ENCODE measurements at places on chromosomes 6 and 20. TPM values are rescaled to one million over a fixed set of nuclear protein-coding genes. Genes with fewer than 3 reads are reported as not detected.

DNA sequence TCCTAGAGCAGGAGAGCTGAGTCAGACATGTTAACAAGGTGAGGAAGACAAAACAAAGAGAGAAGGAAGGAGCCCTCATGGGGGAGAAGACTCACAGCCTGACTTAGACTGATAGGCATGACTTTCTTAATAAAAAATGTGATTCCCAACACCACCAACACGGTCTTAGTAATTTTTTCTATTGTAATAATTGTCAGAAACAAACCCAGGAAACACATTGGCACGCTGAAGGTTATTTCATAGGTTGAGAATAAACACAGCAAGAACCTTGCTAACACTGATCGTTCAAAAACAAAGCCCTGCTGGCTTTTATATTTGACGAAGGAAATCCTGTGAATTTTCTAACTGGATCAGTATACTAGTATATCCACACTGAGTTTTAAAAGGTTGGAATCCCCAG is 286.8 kb downstream of the HACE1 start:
- DNase-seq: no peak

The TREML2 gene
- total RNA-seq: not detected

The DNAH8 gene
- not detected for total RNA-seq

DNA sequence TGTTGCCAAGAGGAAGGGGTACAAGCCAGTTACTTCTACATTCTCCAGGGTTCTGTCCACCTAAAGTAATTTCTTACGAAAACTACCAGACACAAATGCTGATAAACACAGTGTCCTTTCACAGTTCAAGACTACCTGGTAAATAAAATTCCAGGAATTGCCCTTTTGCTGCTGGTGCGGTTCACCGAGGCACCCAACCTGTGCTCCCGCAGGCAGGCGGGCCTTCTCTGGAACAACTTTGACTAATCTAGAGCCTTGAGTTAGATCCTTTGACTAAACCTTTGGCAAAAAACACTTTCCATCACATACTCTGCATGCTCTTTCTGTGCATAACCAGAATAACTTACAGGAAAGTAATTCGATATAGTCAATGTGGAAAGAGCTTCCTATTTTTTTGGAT is 107.0 kb downstream of the HUS1B start:
- no peak for DNase-seq

DNA sequence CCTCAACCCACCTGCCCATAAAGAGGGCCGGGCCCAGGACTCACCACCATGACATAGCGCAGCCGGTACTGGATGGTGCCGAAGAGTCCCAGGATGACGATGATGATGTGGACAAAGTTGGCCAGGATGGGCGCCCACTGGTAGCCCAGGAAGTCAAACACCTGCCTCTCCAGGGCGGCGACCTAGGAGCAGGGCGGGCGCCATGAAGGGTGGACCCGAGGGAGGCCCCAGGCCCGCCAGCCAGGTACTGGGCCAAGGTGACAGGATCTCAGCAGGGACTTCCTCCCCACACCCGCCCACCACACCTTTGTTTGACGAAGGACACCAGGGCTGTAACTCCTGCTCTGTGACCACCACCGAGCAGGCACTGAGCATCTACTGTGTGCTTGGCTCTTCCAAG is 4.4 kb downstream of the NKAIN4 start:
- DNase-seq: no peak

DNA sequence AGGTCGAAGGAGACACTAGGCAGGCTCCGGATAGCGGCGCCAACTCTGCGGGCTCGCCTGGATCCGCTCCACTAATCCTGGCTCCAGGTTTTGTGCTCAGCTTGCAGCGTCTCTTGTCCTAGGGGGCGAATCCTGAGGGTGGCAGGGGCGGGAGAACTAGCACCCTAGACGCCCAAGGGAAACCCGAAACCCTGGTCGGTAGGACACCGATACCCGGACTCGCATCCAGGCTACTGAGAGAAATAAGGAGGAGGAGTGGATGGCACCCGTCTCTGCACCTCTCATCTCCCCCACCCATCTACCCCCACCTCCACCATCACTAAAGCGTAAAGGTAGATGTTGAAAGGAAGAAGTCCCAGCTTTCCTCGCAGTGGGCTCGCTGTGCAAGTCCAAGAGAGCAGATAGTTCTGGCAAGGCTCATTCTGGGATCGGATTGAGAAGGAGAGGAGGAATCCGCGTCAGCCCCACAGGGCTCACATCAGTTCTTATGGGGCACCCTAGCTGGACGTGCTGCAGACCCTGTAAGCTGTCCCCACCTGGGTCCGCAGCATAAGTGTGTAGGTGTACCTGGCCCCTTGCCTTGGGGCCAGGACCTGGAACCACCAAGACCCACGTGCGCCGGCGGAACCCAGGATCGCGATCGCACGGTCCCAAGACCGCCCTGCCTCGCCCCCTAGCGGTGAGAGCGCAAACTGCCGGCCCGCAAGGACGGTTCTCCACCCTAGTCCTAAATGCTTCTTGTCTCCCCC is 6.9 kb downstream of the SLC32A1 start:
- DNase-seq: peak; percentile 75

The SRSF12 gene
- total RNA-seq: not detected

DNA sequence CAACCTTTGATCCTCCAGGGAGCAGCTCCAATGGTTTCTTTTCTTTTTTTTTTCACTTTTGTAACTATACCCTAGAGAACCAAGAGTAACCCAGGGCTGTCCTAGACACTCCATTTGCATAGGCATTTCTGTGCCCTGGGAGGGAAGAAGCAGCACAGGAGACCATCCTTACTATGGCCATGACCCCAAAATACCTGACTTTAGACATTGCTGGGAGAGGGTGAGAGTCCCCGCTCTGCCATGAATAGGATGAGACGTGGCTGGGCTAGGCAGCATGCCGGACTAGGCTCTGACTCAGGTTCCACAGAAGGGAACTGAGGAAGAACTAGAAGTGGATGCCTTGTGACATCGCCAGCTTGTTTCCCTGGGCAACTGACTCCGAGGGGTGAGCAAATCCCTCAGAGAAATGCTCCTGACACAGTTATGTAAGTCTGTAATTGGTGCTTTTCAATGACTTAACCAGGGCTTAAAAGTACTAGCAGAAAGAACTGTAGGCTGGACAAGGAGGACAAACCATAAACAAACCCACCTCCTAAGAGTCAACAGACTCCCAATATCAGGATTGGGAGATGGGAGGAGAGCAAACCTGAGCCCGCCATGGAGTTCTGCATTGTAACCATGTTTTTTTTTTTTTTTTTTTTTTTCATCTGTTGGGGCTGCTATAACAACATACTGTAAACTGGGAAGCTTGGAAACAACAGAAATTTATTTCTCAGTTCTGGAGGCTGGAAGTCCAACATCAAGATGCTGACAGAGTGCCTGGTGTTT is 910 bp upstream of the ADTRP start:
- peak; percentile 55 for DNase-seq

The MAS1 gene
- not detected for total RNA-seq
